ENCODE measurements at places on chromosomes 12 and 14.

GRCh38 chr12:47124451-47124850, 44.7 kb upstream of the AMIGO2 start:
- no peaks in the 10 kb centered on the region for H3K36me3 ChIP-seq
- H3K27ac ChIP-seq: no peak overlapping the region
- no peaks in the 10 kb centered on the region for H3K4me1 ChIP-seq
- DNase-seq: no peak
- no peak overlapping the region for H3K4me3 ChIP-seq

GRCh38 chr12:2165927-2166326, 113.1 kb downstream of the CACNA1C start:
- no peak overlapping the region for H3K4me3 ChIP-seq
- no peaks in the 10 kb centered on the region for H3K36me3 ChIP-seq
- H3K27ac ChIP-seq: no peak overlapping the region
- peak; percentile 40 for DNase-seq
- no peaks in the 10 kb centered on the region for H3K27me3 ChIP-seq
- H3K4me1 ChIP-seq: peaks cover 19% of the 10 kb centered on the region

DNA sequence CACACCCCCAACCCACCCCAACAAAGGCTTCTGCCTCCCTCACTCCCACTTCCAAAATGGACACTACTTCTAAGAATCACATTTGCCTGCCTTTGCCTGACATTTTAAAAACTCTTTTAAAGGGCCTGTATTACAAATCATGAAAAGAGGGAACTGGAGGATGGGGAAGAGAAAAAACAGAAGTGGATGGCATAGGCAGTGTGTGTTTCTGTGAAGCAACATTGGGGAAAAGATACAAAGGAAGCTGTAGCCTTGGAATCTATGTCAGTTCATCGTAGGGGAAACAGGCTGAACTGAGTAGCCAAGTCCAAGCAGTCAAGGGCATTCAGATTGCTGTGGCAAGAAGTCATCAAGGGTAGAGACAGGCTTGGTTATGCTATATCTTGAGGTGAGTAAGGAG, 273.9 kb downstream of the BTG1 start:
- no peaks in the 10 kb centered on the region for H3K4me1 ChIP-seq
- no peak overlapping the region for H3K4me3 ChIP-seq
- DNase-seq: no peak
- no peaks in the 10 kb centered on the region for H3K36me3 ChIP-seq
- H3K27ac ChIP-seq: no peak overlapping the region

- H3K4me3 ChIP-seq: no peak overlapping the region
- no peak for DNase-seq
- no peak overlapping the region for H3K27ac ChIP-seq
Observed at GRCh38 chr14:33846100-33846824, 104.6 kb downstream of the EGLN3 start.

DNA sequence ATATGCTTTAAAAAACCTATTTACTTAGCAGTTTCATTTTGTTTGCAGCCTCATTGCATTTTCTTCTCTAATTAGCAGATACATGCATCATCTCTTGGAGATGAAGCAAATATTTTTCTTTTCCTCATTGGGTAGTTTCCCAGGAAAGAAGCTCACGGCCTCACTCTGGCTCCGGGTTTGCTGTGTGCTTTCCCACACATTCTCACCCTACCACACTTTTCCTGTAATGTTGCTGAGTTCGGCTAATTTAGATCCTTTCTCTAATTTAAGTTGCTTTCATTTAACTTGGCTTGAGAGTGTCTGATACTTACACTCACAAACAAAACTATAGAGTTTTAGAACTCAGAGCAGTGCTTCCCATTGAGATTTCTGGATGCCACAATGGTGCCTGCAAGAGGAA, 928.2 kb downstream of the NRXN3 start:
- H3K36me3 ChIP-seq: no peaks in the 10 kb centered on the region
- DNase-seq: no peak
- peaks cover 3% of the 10 kb centered on the region for H3K27me3 ChIP-seq

All from A673 (cell line).